H54 (cell line): ENCODE measurements at places on chromosomes 3 and 15.

DNA sequence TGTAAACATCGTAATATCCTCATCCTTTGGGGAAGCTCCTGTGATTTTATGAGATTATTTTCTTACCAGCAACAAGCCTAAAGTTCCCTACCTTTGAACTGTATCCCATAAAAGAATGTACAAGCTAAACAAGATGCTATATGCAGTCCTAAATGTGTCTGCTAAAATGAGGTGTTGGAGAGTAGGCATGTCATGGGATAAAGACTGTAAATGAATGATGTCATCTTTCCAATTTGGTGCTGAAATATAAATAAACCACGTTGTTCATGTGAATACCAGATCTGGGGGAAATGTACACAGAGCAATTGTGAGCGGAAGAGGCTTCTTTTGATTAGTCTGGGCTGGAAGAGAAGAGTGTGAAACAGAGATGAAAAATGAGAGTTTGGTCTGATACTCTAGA lies 214.9 kb upstream of the WNT5A start:
- no peak for DNase-seq

- DNase-seq: no peak
Measured at GRCh38 chr15:63380151-63380807, 1.4 kb downstream of the CA12 start.

- no peak for DNase-seq
Measured at GRCh38 chr3:127770671-127771355, 51.5 kb downstream of the MGLL start.

DNA sequence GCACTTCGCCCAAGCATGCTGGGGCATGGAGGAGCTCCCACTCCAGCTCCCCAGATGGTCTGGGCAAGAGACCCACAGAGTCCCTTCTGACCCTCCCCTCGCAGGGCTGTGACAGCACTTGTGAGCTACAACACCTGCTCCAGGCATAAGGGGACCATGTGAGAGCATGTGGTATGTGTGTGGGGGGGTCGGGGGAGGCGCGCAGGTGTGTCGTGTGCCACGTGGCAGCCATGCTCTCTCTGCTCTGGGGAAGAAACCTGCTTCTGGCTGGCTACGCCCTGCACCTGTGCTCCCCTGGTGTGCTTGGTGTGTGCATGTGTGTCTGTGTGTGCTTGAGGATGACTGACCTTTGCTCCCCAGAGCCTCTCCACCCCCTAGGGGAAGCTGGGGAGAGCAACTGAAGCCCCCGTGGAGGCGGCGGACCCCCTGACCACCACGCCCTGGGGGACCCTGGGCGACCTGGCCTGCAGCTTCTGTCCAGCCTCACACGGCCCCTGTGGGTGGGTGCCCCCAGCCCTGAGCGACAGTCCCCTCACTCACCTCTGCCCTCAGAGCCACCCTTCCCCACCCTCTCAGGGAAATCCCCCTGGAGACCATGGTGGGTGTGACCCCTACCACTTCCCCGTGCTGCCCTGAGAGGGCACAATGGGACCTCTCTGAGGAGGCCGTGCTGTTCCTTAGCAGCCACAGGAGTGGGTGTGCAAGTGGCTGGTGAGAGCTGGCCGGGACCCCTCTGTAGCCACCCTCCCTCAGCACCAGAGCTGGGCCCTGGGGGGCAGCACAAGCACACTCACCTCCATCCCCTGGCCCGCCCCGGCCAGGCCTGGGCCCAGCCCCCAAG lies 16.6 kb upstream of the SEC13 start:
- DNase-seq: no peak

DNA sequence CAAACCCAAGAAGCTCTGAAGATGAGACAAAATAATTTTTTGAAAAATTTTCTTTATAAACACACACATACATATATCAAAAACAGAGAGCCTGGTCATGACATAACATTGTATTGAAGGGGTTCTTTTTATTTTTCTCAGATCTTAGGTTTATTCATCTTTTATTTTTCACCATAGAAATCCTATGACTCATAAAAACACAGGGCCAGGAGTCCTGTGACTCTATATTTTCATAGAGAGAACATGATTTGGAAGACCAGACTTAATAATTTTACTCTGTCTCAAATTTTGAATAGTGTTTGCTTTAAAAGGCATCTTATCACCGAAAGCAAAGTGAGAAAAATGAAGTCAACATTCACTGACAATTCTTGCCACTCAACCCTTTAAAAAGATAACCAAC lies 57.7 kb downstream of the SUCNR1 start:
- DNase-seq: peak; percentile 27
